Left lung (tissue), 14 donors: ENCODE measurements at places on chromosomes 5 and 9. TPM values are rescaled to one million over a fixed set of nuclear protein-coding genes. Genes with fewer than 3 reads are reported as not detected.

SYK gene
- total RNA-seq: 91.8 TPM

- H3K4me1 ChIP-seq: no peaks in the 10 kb centered on the region
- H3K27ac ChIP-seq: no peak overlapping the region
- H3K27me3 ChIP-seq: no peaks in the 10 kb centered on the region
- H3K4me3 ChIP-seq: no peak overlapping the region
- H3K36me3 ChIP-seq: no peaks in the 10 kb centered on the region
Observed at GRCh38 chr5:39657943-39658342, 233.2 kb upstream of the DAB2 start.

- H3K4me1 ChIP-seq: no peaks in the 10 kb centered on the region
- H3K4me3 ChIP-seq: no peak overlapping the region
- no peaks in the 10 kb centered on the region for H3K36me3 ChIP-seq
- DNase-seq: no peak
- H3K27me3 ChIP-seq: peaks cover 85% of the 10 kb centered on the region
Observed at GRCh38 chr9:135698767-135699166, 514 bp downstream of the SOHLH1 start.

PTPRD gene
- 49.5 TPM for total RNA-seq

DNA sequence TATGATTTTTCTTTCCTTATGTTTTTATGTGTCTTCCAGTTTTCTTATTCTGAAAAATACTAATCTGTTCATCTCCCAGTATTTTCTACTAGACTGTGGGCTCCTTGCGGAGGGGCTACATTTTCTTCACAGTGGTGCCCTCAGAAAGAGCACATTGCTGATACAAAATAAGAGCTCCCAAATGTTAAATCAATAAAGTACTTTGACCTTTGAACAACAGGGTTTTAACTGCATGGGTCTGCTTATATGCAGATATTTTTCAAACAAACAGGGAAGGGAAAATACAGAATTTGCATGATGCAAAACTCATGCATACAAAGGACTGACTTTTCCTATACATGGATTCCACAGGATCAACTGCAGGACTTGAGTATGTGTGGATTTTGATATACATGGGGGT, 79.9 kb upstream of the ACO1 start:
- DNase-seq: no peak
- H3K4me3 ChIP-seq: no peak overlapping the region
- no peaks in the 10 kb centered on the region for H3K4me1 ChIP-seq
- H3K27me3 ChIP-seq: no peaks in the 10 kb centered on the region
- no peaks in the 10 kb centered on the region for H3K36me3 ChIP-seq
- H3K27ac ChIP-seq: no peak overlapping the region

GRCh38 chr9:83019246-83019645, 43.7 kb downstream of the RASEF start:
- DNase-seq: no peak
- H3K4me3 ChIP-seq: no peak overlapping the region
- no peak overlapping the region for H3K27ac ChIP-seq
- no peaks in the 10 kb centered on the region for H3K36me3 ChIP-seq

GRCh38 chr5:128083811-128084227, 253 bp downstream of the SLC12A2 start:
- DNase-seq: no peak
- H3K36me3 ChIP-seq: no peaks in the 10 kb centered on the region
- peak overlapping the region; percentile 96 for H3K27ac ChIP-seq
- peak overlapping the region; percentile 82 for H3K4me3 ChIP-seq
- H3K4me1 ChIP-seq: peaks cover 54% of the 10 kb centered on the region

- H3K4me1 ChIP-seq: peaks cover 46% of the 10 kb centered on the region
- DNase-seq: no peak
- H3K4me3 ChIP-seq: no peak overlapping the region
Observed at GRCh38 chr5:147483961-147484707, 25.7 kb downstream of the DPYSL3 start.

DNA sequence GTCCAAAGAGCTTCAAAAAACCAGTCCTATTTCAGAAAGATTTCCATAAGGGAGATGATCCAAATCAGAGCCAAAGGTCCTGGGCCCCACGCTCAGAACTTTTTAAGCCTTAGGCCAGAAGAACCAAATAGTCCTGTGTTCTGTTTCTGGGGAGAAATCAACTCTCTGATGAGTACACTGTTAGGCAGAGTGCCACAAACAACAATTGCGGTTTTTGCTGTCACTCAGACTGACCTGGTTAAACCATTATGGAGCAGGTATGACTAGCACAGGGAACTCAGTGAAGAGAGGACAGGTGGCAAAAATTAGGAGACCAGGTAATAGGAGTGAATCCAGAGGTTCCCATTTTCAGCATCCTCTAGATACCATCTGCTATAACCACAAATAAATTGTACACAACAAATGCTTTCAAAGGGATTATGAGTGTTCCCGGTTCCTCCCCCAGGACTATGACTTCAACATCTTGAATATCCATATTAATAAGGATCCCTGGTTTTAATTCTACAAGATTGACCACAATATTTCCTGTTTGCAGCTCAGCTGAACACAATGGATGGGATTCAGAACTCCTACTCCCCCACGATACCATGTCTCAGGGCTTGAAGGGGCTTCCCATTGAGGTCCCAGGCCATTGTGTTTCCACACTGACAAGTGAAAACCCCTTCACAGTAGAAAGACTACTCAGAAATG, 52.1 kb upstream of the FREM1 start:
- no peaks in the 10 kb centered on the region for H3K36me3 ChIP-seq
- H3K4me3 ChIP-seq: no peak overlapping the region
- H3K4me1 ChIP-seq: no peaks in the 10 kb centered on the region
- no peak for DNase-seq
- no peaks in the 10 kb centered on the region for H3K27me3 ChIP-seq
- H3K27ac ChIP-seq: no peak overlapping the region

DNA sequence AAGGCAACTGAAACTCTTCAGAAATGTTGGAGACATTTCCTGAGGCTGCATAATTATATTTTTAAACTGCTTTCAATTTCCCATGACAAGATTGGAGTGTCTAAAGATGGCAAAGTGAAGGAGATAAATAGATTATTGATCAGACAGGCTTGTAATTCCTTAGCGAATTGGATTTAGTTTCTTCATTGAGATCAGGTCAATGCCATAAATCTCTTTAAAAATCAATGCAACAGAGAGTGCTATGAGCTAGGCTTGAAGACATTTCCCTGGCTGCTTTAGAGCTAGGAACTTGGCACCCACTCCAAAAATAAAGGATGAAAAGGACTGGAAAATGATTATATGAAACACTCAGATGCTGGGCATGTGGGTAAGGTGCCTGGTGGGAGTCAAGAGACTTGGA, 828.4 kb downstream of the TLR4 start:
- no peaks in the 10 kb centered on the region for H3K4me1 ChIP-seq
- H3K27ac ChIP-seq: no peak overlapping the region
- DNase-seq: no peak
- no peak overlapping the region for H3K4me3 ChIP-seq
- no peaks in the 10 kb centered on the region for H3K27me3 ChIP-seq
- no peaks in the 10 kb centered on the region for H3K36me3 ChIP-seq
